ENCODE measurements at places on chromosomes 11 and 22.
A peak's percentile ranks its signal among the peaks of the same experiment; 100 is the strongest.

GRCh38 chr22:43168471-43169309 lies 17.3 kb downstream of the TSPO start:
- DNase-seq = no peak

GRCh38 chr11:72703267-72704008 lies 29.2 kb upstream of the PDE2A start:
- peak; percentile 67 for DNase-seq

- DNase-seq = peak; percentile 78
Measured at GRCh38 chr11:124867700-124868099, 2.5 kb downstream of the ROBO3 start.

- DNase-seq = no peak
Measured at GRCh38 chr22:27576815-27577573, 224.6 kb downstream of the MN1 start.

GRCh38 chr11:120918257-120918656 lies 105.6 kb upstream of the TBCEL start:
- no peak for DNase-seq

GRCh38 chr11:75626889-75627529 lies 41.8 kb downstream of the MAP6 start:
- peak; percentile 47 for DNase-seq

- DNase-seq = no peak
Measured at GRCh38 chr11:109981031-109981636, 112.1 kb upstream of the ZC3H12C start.

- DNase-seq = no peak
Measured at GRCh38 chr22:33569559-33569958, 350.7 kb downstream of the LARGE1 start.

DNA sequence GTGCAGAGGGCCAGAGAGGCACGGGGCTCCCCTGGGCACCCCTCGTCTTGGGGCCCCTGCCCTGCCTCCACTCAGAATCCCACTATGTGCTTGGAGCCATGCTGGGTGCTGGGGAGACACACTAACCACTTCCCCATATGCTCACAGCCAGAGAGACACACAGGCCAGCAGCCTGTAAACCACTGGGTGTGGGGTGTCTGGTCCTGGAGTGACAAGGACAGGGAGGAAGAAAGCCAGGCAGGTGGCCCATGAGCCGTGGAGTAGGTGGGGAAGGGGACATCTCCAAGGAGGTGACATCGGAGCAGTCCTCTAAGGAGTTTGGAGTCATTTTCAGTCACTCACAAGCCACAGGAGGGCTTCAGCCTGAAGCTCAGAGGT lies 58.9 kb downstream of the CDKN1C start:
- no peak for DNase-seq

DNA sequence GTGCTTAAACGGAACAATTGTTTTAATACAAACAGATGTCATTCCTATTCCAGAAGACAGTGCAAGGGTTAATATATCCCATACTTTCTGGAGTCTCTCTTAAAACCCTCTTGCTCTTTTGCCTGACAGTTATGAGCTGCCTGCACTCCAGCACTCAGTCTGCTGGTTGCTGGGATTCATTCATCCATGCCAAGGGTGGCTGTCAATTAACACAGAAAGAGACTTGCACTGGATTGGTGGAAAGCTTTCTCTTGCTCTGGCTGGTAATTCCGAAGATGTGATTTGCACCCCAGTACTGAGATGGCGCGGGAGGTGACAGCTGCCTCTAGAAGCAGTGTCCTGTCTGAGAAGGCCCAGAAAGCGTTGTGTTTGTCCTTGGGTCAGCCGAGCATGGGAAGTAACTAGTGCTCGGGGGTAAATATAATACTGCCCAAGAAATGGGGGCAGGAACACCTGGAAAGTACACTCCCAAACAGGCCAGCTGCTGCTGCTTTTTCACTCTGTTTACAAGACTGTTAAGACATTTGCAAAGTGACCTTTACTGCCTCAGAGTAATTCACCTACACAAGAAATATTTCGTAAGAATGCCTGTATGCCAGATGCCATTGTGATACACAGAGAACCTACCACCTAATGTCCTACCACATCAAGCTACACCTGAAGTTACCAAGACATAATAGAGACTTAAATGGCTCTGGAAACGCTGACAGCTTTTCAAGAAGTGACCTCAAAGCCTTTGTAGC lies 20.5 kb downstream of the SCUBE2 start:
- DNase-seq = peak; percentile 18

GRCh38 chr11:44376423-44376822 lies 66.5 kb upstream of the ALX4 start:
- DNase-seq = no peak

GRCh38 chr11:29272019-29272654 lies 744.7 kb downstream of the KCNA4 start:
- no peak for DNase-seq

DNA sequence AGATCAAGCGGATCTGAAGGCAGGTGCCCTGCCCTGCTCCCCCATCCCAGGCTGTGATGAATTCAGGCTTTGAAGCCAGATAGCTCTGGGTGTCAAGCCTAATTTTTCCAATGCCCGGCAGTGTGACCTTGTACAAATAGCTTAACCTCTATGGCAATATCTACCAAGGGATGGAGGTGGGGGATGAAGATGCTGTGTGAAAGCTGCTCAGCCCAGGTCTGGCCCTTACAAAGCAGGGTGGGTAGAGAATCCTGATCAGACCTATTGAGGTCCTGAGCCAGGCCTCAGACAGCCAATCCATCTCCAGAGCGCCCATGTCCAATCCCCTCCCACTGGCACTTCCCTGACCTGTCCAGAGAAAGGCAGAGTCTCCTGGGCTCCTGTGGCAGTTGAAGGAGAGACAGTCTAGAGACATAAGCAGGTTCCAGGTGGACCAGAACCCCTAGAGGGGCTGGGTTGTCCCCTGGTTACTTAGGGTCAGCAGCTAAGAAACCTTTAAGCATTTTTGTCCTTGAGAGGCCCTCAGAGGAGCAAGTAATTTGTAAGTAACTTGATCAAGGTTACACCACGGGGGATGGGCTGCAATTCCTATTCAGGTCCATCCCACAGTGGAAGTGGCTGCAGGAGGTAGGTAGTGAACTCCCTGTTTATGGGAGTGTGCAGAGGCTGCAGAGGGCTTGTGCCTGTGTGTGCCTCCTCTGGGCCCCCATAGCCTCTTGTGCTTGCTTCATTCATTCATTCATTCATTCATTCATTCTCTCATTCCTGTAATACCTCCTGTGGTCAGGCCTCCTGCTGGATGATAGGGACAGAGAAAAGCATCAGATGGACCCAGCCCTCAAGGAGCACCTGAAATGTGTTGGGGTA lies 10.4 kb downstream of the P2RY2 start:
- peak; percentile 1 for DNase-seq

DNA sequence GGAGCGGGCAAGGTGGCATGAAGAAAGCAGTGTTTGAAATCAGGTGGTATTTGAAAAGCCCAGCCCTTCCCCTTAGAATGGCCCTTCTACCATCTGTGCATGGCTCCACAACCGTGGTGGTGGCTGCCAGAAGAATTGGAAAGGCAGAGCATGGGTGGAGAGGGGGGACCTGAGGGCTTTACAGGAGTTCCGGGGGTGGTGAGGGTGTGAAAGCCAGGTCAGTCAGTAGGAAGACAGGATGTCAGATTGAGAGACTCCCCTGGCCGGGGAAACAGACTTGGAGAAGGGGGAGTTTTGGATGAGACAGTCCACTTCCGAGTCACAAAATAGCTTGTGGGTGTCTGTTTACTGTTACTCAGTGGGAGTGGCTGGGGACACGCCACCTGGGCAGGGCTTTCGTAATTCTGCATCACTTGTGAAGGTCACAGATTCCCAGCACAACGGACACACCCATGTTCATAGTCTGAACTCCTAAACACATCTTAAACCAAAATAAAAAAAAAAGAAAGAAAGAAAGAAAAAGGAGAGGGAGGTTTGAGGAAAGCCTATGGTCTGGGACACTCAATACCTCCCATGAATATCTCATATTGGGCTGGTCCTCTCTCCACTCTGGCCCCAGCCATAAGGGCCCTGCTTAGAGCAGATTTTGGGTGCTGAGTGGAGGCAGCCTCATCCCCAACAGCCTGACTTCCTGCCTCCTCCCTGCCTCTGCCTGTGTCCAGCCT lies 24.4 kb upstream of the SMIM35 start:
- DNase-seq = no peak

- DNase-seq = no peak
Measured at GRCh38 chr11:25432376-25432775, 899.6 kb upstream of the ANO3 start.

DNA sequence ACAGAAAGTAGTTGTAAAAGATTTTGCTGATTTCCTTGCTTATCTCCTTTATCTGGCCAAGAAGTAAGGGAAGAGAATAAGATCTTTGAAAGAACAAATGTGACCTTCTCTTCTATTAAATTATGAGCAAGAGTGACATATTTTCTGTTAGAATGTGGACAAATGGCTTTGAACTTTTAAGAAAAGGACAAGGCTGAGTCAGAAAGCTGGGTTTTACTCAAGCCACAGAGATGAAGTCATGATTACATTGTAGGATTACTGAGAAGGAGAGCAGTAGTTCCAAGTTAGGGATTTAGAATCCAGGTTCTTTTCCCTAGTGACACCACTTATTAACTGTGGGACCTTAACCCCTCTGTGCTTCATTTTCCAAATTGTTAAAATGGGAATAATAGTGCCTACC lies 13.5 kb downstream of the CCDC90B start:
- DNase-seq = no peak
